Femur (tissue), 1 donor: ENCODE measurements at places on chromosomes 3 and 15.

- DNase-seq: no peak
Observed at GRCh38 chr3:128340198-128340903, 126.3 kb downstream of the DNAJB8 start.

GRCh38 chr3:66423791-66424190 lies 77.0 kb downstream of the LRIG1 start:
- no peak for DNase-seq

DNA sequence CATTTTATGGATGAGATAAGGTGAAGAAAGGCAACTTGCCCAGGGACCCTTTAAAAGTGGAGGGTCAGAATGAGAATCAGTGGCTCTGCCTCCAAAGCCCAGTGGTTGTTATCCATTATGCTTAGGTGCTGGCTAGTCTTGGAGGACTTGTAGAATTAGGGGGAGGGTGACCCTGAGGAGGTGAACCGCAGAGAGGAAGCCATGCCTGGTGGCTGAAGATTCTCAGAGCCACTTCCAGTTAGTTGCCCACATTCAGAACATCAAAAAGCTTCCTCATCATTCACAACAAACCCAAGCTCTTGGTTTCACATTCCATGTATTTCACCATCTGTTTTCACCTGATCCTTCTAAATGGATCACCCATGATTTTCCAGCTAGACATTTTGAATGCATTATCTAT lies 11.2 kb downstream of the EBLN2 start:
- no peak for DNase-seq

- no peak for DNase-seq
Observed at GRCh38 chr3:25396251-25396650, 31.8 kb upstream of the RARB start.

GRCh38 chr3:62923066-62923465 lies 47.9 kb upstream of the CADPS start:
- no peak for DNase-seq

- DNase-seq: no peak
Observed at GRCh38 chr3:195238081-195238571, 32.8 kb downstream of the XXYLT1 start.
